ENCODE measurements at places on chromosomes 7 and 10.

- DNase-seq = no peak
Measured at GRCh38 chr7:21943436-21943835, 2.3 kb downstream of the CDCA7L start.

GRCh38 chr7:151339651-151340382, 1.8 kb upstream of the NUB1 start:
- no peak for DNase-seq

DNA sequence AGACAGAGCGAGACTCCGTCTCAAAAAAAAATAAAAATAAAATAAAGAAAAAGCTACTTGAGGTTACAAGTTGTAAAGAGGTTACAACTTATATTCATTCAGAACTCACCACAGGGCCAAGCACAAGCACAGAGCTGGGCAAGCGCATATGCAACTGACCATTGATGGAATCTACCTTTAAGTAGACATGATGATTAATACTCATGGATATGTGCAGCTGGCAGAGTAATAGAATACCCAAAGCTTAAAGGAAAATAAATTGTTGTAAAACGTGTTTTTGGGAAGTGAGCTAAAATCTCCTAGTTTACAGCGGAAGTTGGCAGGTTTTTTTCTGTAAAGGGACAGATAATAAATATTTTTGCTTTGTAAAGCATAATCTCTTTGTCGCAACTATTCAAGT, 111.6 kb downstream of the TMEM168 start:
- DNase-seq = no peak

DNA sequence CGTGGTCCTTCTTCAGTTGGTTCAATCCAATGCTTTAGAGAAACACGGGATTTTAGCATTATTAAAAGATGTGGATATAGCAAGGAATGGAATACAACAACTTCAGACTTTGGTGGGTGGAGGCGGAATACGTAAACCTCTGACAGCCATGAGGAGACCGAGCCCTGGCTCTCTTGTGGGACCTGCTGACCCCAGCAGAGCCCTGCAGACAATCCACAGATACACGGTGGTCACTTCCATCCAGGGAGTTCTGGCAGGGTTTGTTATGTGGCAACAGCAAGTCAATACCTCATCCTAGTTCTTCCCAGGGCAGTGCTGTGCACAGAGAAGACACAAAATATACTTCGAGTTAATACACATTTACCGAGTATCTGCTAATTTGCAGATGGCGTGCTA, 118.5 kb upstream of the DIP2C start:
- no peak for DNase-seq

GRCh38 chr10:110444004-110444337, 53.7 kb upstream of the DUSP5 start:
- no peak for DNase-seq

GRCh38 chr7:69272101-69272500, 326.2 kb upstream of the AUTS2 start:
- DNase-seq = peak; percentile 6

GRCh38 chr7:7537711-7538110, 2.0 kb upstream of the COL28A1 start:
- no peak for DNase-seq

DNA sequence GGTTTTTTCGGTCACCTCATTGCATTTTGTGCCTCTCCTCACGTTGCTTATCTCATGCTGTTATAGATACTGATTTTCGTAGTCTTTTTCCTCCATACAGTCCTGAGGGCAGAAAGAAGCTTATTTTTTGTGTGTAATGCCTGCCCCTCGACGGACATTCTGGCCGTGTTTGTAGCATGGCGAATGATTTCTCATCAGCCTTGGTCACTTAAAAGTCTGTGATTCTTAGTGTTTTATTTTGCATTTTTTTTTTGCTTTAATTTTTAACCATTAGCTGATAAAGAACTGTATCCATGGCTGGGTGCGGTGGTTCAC, 469 bp upstream of the NOC3L start:
- no peak for DNase-seq

DNA sequence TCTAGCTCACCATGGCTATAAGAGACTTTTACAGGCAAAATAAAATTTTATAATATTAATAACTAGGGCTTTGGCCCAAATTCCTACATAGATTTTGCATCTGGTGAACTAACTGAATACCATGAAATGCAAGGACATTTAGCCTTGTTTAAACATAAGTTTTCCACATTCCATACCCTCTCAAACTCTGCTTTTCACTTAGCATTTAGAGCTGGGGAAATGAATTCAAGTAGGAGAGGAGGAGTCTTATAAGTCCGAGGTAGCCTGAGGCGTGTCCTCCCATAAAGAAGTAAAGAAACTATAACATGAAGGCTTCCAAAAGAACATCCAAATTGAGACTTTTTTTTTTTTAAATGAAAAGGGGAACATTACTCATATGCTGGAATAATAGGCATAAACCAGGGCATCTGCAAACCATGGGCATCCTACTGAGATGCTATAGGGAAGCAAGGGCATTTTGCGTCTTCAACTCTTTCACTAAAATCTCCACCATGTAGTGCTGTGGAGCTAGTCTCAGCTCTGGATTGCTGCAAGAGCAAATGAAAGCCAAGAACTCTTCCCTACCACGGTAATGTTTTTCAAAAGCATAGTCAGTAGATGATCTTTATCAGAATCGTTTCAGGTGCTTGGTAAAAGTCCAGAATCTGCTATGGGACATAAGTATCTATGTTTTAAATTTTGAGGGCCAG, 79.1 kb downstream of the PALS2 start:
- no peak for DNase-seq

DNA sequence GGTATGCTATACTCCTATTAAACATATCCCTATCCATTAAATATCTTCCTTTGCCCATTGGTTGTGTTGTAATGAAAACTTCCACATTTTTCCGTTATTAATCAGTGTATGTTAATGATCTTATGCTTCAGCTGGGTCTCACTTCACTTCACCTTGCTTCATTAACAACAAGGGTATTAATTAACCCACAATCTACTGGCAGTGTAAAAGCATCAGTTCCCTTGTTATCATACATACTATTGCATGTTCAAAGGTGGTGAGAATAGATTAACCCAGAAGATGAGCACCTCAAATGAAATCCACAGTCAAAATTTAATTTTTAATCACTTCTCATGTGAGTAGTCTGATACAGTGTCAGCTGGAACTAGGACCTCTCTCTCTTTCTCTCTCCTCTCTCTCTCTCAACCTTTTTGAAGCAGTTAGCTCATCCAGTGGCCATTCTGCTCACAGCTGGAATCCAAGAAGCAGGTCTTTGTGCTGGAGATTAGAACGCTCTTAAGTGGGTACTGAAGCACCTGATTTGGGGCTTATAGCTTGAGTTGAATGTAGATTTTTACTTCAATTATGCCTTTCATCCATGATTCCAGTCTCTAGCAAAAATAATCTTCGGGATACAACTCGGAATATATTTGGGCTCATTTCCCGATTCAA, 172.3 kb downstream of the RAPGEF5 start:
- DNase-seq = no peak

GRCh38 chr7:36141850-36142249, 11.2 kb upstream of the EEPD1 start:
- no peak for DNase-seq

DNA sequence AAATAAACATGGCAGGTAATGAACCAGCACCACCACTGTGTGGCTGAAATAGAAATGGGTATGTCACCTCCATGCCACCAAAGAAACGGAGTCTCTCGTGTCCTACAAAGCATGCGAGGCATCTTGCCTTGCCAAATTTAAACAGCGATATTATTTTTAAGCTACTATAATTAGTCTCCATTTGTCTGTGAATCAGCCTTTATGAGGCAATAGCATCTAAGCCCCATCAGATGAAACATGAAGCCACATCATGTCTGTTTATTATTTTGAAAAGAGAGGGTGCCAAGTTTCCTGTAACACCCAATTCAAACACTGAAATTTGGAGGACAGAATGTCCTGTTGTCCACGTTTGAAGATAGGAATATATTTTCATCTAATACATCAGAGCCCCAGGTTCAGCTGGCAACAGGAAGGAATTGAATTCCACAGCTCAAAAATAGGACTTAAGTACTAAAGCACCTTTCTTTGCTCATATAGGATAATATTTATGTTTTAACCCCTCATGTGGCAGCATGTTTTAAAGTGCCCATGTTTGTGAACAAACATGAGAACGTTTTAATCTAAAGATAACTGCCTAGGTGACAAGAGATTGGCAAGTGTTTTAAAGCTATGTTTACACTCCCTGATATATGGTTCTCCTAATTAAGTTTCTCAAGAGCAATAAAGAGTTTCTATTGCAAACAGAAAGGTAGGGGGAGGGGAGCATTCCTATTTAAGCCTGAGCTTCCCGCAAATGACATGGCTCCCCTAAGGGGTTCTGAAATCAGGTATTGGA, 86.8 kb downstream of the SORBS1 start:
- no peak for DNase-seq

DNA sequence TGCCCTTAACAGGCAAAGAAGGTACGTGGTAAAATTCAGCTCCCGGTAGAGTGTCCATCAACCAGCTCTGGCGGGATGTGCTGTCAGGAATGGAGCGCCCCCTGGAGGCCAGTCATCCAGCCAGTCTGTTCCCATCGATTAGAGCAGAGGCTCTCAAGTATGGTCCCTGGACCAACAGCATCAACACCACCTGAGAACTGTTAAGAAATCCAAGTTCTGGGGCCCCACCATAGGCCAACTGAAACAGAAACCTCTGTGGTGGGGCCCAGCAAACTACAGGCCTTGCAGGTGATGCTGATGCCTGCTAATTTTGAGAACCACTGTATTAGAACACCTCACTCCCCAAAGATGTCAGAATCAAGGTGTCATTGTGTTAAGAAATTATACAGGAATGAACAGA, 109.2 kb downstream of the DPY19L1 start:
- no peak for DNase-seq

DNA sequence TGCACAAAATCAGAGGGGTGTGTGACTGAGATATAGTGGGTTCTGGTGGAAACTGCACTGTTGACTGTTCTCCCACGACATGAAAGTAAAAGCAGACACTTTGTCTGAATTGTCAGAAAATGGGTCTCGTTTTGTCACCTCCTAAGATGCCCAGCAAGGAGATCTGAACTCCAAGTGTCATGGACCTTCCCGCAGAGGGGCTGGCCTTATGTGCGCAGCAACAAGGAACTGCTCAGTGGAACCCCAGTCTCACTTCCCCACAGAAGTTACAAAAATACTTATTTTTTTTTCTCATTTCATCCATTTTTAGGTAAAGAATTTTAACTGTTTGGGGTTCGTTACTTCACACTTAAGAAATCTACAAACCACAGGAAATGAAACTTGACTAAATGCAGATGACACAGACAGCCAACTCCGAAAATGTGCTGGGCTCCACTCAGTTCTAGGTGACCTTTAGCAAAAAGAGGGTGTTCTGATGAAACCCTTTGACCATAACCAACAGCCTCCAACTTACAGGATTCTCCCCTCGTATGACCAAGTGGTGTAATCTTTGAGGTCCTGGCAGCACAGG, 115.0 kb downstream of the FAM107B start:
- DNase-seq = no peak

DNA sequence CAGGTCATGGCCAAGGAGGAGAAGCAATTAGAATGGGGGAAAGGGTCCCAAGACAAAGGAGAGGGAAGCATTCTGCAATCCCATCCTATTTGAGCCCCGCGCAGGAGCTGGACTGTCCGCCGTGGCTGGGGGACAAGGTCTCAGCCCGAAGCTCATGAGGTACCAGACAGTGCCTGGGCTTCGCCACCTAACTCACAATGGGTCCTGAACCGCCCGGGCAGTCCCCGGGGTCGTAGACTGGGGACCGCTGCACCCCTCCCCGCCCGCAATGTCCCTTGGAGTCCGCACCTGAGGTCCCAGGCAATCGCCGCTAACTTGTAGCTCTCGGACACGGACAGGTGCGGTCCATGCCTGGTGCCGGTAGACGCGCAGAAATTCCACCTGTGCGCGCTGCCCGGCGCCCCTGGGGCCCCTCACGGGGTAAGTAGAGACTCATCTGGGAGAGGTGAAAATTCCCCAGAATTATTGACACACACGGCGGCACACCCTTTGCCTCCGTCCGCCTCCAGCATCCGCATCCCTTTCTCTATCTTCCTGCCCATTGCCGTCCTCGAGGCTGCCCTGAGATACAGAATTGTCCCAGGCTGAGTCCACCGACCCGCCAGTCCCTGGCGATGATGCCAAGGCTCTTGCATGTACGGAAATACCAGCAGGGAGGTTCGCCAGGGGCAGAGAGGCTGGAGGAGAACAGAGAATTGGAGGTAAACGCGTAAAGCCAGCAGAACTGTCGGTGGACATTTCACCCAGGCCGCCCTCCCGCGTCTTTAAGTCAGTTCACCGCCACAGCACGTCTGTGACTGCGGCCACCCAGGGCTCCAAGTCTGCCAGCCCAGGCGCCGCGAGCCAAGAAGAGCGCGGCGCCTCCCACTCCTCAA, 1.8 kb downstream of the CHRM2 start:
- DNase-seq = no peak

GRCh38 chr10:82452676-82453075, 577.7 kb downstream of the NRG3 start:
- DNase-seq = no peak

DNA sequence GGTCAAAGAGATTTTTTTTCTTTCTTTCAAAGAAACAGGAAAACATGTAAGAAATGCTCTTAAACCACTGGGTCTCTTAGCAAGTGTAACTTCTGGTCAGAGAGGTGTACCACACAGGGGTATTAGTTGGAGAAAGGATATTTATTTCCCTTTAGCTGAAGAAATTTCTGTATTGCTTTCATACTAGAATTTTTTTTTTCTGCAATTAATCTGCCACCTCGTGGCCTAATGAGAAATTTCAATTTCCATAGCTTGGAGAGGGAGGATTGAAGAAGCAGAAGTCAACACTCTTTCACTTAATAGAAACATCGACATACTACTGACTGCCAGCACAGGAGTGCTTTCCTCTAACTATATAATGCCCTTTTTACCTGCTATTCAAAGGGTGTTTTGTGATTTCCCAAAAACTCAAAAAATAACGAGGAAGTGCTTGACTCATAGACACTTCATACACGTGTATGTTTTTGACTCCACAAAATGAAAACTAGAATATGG, 177.6 kb upstream of the NAMPT start:
- DNase-seq = no peak

GRCh38 chr10:33321516-33321915, 13.0 kb downstream of the NRP1 start:
- DNase-seq = no peak

- no peak for DNase-seq
Measured at GRCh38 chr10:18490755-18491154, 160.6 kb downstream of the NSUN6 start.

GRCh38 chr7:28661826-28662595, 249.7 kb downstream of the CREB5 start:
- peak; percentile 64 for DNase-seq

GRCh38 chr10:88152728-88153133, 289.3 kb downstream of the PTEN start:
- peak; percentile 39 for DNase-seq

All from skin of body (tissue), 3 donors.